Osteoblast (primary cell): ENCODE measurements at places on chromosomes 12 and 14. TPM values are rescaled to one million over a fixed set of nuclear protein-coding genes. Genes with fewer than 3 reads are reported as not detected.

Gene RNASE4
- total RNA-seq = 18.1 and 24.2 TPM in 2 replicates

Gene CIPC
- 15.9 and 16.6 TPM in 2 replicates for total RNA-seq

Gene GARIN6
- total RNA-seq = not detected in 2 replicates

Gene PLD4
- total RNA-seq = not detected in 2 replicates

Gene ASB2
- 0.88 and 1.1 TPM in 2 replicates for total RNA-seq

Gene KITLG
- total RNA-seq = 46.7 and 62.5 TPM in 2 replicates

Gene OR6C2
- total RNA-seq = not detected in 2 replicates

Gene SUOX
- total RNA-seq = 12.3 and 13.0 TPM in 2 replicates

GRCh38 chr12:31742891-31743290, 14.1 kb upstream of the AMN1 start:
- no peaks in the 10 kb centered on the region for H3K36me3 ChIP-seq
- peaks cover 12% of the 10 kb centered on the region for H3K4me1 ChIP-seq
- H3K27me3 ChIP-seq = no peaks in the 10 kb centered on the region
- no peak overlapping the region for H3K4me3 ChIP-seq
- no peak overlapping the region for H3K27ac ChIP-seq

DNA sequence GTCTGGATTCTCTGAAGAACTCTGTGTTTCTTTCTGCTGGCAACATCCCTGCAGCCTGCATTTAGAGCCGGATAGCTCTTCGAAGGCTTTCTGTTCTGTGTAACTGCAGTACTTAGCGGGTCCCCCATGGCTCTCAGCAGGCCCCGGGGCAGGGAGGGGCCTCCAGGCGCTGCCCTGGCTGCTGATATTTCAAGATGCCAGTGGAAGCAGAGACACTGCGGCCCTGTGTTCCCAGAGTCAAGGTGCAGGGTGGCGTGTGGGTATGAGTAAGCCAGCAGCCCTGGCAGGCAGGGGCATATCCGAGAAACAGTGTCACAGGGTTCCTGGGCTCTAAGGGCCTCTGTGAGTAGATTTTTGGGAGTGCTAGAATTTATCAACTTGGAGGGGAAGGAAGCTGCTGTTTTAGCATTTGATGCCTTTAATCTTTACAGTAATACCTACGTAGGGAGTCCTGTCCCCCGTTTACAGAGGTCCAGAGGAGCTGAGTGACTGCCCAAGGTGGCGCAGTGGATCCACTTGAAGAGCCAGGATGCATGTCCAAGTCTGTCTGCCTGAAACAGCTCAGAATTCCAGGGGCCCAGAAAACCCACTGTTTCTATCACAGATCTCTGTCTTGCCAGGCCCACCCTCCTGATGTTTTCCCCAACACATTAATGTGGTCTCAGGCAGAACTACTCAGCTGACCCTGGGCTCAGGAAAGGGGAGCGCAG, 16.2 kb downstream of the ESRRB start:
- H3K4me3 ChIP-seq = no peak overlapping the region
- no peak overlapping the region for H3K27ac ChIP-seq
- no peak for DNase-seq
- no peaks in the 10 kb centered on the region for H3K4me1 ChIP-seq
- H3K36me3 ChIP-seq = no peaks in the 10 kb centered on the region

DNA sequence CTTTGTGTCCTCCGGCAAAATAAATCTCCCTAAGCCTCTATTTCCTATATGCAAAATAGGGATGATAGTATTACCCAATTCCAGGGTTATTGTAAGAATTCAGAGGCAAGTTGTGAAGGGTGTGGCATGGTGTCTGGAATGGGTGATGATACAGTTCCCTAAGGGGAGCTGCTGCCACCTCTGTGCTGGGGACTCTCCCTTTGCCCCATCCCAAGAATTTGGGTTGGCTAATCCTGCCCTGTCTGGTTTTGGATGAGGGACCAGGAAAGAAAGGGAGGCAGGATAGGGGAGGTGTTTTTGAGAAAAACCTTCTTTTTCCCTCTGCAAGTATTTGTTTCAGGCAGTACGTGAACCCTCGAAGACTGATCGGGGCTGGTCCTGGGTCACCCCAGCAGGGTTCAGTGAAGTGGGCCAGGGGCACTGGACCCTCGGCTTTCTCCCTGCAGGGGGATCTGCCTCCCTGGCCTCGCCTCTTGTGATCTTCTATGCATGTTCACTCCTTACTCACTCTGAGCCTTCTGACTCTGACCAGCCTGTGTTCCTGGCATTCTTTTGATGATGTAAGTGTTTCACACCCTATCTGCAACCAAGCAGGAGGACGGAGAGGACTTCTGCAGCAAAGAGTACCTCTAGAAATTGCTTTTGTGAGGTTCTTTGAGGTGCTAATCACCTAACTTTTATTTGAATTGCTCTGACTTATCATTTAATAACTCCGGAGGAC, 60.8 kb downstream of the RASSF3 start:
- no peaks in the 10 kb centered on the region for H3K36me3 ChIP-seq
- no peaks in the 10 kb centered on the region for H3K27me3 ChIP-seq
- no peak overlapping the region for H3K27ac ChIP-seq
- H3K4me1 ChIP-seq = peaks cover 10% of the 10 kb centered on the region

DNA sequence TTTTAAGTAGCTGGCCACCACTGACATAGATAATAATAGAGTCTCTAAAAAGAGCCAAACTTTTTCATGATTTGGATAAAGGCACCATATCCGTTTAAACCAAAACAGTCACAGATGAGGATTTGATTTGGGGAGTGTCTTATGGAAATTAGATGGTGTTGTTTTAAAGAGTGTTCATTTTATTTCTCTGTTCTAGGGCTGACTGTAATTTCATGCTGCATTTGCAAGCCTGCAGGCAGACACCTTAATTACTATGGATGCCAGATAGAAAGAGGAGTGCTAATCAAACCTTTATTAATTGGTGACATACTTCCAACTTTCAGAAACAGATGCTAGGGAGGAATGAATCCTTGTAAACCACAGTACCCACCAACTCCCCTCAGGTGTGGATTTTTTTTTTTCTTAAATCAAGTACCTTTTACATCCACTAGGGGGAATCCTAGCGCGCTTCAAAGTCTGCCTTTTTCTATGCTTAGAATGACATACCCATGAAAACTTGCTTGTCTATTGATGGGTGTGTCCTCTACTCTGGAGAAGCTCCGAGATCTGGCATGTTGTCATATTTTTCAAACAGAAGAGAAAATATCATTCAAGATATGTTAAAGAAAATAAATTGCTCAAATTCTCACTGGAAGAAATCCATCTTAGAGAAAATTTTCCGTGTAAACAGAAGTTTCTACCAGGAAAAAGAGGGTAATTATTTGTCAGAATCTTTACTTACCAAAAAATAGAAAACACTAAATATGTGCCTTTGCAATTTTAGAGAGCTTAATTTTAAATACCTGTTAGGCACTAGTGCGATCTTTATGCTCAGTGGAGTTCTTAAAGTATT, 14.2 kb upstream of the PLXNC1 start:
- no peaks in the 10 kb centered on the region for H3K36me3 ChIP-seq
- no peaks in the 10 kb centered on the region for H3K4me1 ChIP-seq
- H3K27ac ChIP-seq = no peak overlapping the region
- no peak overlapping the region for H3K4me3 ChIP-seq

GRCh38 chr14:91223028-91223783, 21.3 kb downstream of the GPR68 start:
- peaks cover 21% of the 10 kb centered on the region for H3K4me1 ChIP-seq
- H3K27me3 ChIP-seq = no peaks in the 10 kb centered on the region
- H3K4me3 ChIP-seq = no peak overlapping the region
- no peak overlapping the region for H3K27ac ChIP-seq
- DNase-seq = peak; percentile 49

- H3K4me3 ChIP-seq = peak overlapping the region; percentile 48
- no peaks in the 10 kb centered on the region for H3K36me3 ChIP-seq
- H3K27me3 ChIP-seq = no peaks in the 10 kb centered on the region
- H3K27ac ChIP-seq = peak overlapping the region; percentile 92
- peak; percentile 70 for DNase-seq
Measured at GRCh38 chr14:61661471-61662400, 33.6 kb upstream of the HIF1A start.

- peak overlapping the region; percentile 28 for H3K4me3 ChIP-seq
- no peaks in the 10 kb centered on the region for H3K36me3 ChIP-seq
- no peaks in the 10 kb centered on the region for H3K4me1 ChIP-seq
- no peak overlapping the region for H3K27ac ChIP-seq
- peak; percentile 82 for DNase-seq
Measured at GRCh38 chr14:20662968-20663732, 21.2 kb upstream of the RNASE4 start.

DNA sequence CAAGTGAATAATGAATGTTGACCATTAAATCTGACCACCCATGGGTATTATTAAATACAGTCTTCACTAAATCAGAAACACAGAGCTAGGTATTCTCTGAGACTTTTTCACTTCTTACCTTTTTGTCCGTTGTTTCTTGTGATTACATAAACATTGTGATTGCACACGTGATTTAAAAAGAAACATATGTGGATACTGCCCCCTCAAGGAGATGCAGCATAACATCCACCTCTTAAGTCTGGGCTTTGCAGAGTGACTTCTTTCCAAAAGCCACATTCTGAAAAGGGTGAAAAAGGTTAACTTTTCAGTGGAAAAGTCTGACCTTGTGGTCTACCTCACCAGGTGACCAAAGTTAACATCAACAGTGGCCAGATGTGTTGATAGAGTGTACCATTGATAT, 185.5 kb upstream of the FAR2 start:
- H3K36me3 ChIP-seq = no peaks in the 10 kb centered on the region
- peaks cover 14% of the 10 kb centered on the region for H3K4me1 ChIP-seq
- H3K27ac ChIP-seq = no peak overlapping the region
- no peak overlapping the region for H3K4me3 ChIP-seq
- no peaks in the 10 kb centered on the region for H3K27me3 ChIP-seq

GRCh38 chr12:27332407-27332713, 276 bp upstream of the BMAL2 start:
- H3K4me1 ChIP-seq = peaks cover 35% of the 10 kb centered on the region
- peak overlapping the region; percentile 83 for H3K4me3 ChIP-seq
- peak; percentile 31 for DNase-seq
- H3K27ac ChIP-seq = peak overlapping the region; percentile 77
- H3K27me3 ChIP-seq = no peaks in the 10 kb centered on the region
- H3K36me3 ChIP-seq = peaks cover 7% of the 10 kb centered on the region

- DNase-seq = no peak
- no peak overlapping the region for H3K27ac ChIP-seq
- H3K4me3 ChIP-seq = no peak overlapping the region
Measured at GRCh38 chr14:50798048-50798421, 32.9 kb downstream of the NIN start.

GRCh38 chr14:99260587-99261551, 11.1 kb downstream of the BCL11B start:
- no peaks in the 10 kb centered on the region for H3K36me3 ChIP-seq
- no peaks in the 10 kb centered on the region for H3K4me1 ChIP-seq
- no peak for DNase-seq
- H3K27me3 ChIP-seq = no peaks in the 10 kb centered on the region
- H3K4me3 ChIP-seq = no peak overlapping the region

DNA sequence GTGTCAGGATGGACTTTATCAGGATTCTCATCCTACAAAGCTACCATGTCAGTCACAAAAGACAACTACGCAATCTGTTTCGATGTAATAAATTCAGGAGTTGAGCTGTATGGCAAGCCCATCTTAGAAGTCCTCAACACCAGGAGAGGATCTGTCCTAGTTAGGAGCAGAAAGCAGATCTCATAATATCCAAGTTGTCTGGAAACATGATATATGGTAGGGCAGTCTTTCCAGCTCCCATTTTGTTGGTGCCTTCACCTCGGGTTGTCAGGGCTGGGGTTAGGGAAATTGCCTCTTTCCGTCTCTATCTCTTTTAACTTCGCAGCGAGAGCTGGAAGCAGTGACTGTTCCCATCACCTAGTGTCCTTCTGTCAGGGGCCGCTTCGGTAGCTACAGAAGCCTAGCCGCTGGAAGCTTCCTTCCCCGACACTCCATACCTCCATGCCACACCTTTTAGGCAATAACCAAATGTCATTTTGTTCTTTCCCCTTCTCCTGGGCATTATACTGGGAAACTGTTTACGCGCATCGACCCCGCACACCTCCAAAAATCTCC, 1.4 kb downstream of the NIN start:
- H3K4me3 ChIP-seq = peak overlapping the region; percentile 76
- H3K4me1 ChIP-seq = peaks cover 17% of the 10 kb centered on the region
- H3K36me3 ChIP-seq = peaks cover 6% of the 10 kb centered on the region

DNA sequence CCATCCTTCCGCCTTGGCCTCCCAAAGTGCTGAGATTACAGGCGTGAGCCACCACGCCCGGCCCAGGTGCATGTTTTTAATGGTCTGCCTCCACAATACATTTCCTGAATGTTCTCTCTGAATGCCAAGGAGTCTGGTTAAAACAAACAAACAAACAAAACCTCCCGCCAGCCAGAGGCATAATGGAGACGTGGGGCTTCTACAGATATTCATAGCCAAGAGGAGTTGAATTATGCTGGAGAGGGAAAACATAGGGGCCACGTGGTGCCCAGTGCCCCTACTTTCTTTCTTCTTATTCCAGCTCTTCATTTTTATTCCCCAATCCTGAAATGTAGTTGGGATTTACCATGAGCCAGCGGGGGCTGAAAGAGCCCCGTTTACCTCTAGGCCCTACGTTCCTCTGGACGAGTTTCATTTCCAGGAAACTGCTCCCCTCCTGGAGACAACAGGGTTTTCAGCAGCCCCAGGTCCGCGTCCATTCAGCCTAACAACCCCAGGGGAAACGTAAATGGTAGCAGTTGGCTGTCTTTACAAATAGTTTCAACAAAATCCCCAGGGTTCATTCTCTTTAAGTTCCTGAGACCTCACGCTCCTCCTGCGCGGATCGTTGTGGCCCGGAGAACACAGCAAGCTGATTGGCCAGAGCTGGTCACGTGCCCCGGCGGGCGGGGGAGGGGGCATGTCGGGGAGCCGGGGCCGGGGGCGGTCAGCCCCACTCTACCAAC, 108.5 kb upstream of the ESRRB start:
- peaks cover 11% of the 10 kb centered on the region for H3K27me3 ChIP-seq
- H3K4me3 ChIP-seq = peak overlapping the region; percentile 76
- peaks cover 2% of the 10 kb centered on the region for H3K4me1 ChIP-seq

DNA sequence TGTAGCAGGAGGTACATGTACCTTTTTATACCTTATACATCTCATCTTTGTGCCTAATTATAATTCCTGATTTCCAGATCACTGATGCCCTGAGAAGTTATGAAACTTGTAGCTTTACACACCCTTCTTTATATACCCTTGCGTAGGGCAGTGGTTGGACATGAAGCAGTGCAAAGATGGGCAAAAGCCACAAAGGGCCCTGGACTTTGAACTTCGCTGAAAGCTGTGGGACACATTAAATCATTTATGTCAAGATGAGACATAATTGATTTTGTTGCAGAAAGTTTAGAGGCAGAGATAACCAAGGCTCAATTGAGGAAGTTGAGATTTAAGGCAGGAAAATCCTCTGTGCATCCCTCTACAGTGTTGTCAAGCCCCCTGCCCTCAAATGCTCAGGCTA, 170.0 kb downstream of the SLC2A13 start:
- no peak for DNase-seq
- no peaks in the 10 kb centered on the region for H3K27me3 ChIP-seq
- no peak overlapping the region for H3K27ac ChIP-seq
- H3K4me1 ChIP-seq = peaks cover 4% of the 10 kb centered on the region
- H3K4me3 ChIP-seq = no peak overlapping the region
- H3K36me3 ChIP-seq = no peaks in the 10 kb centered on the region

DNA sequence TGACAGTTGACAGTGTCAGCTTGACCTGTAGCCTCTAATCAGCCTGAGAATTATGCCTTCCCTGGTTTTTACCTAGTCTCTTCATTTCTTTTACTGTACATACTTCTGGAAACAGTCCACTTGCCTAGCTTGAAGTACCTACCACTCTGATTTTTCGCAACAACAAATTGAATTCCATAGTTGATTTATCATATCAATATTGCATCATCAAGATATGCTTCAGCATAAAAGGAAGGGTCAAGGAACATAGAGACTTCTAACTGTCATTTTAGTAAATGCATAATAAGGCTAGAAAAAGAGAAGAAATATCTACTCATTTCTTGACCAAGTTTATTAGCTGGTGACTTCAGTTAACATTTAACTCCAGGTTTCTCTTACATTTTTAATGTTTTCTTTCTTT, 174.2 kb upstream of the FAR2 start:
- H3K27me3 ChIP-seq = no peaks in the 10 kb centered on the region
- no peak for DNase-seq
- H3K36me3 ChIP-seq = no peaks in the 10 kb centered on the region
- H3K4me3 ChIP-seq = no peak overlapping the region
